RWPE1 (cell line): ENCODE measurements at places on chromosomes 2 and 18.

DNA sequence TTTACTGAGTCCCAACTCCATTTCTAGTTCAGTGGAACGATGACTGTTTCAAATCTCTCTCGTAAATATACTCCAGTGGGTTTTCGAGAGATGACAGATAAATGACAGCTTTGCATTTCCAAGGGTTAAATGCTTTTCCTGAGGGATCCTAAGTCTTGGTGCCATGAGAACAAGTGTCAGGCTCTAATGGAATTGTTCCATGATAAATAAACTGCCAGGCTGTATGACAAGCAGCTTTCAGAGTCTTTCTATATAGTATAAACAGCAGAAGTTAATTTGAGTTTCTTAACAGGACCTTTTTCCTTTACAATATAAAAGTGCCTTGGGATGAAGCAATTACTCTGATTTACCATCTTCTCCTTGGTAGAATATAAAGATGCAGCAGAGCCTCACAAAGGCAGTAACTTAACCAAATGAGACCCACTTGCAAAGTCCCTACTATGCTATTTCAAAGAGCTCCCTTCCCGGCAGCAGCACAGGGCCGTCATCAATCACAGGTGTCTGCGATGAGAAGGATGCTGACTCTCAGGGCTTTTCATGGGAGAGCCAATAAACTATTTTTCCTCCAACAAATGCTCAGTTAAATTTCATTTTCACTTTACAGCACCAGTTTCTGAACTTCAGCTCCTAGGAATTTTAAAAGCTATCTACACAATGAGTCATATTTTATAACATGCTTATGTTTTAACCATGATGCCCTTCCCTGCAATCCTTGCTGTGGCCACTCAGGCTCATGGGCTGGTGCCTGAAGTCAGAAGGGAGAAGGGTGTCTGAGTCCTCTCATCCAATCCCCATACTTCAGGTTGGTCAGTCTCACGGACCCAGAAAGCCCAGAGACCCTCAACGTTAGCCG is 123.8 kb downstream of the AFF3 start:
- no peak for DNase-seq

- DNase-seq, result no peak
Measured at GRCh38 chr2:223994562-223995162, 37.4 kb downstream of the MRPL44 start.

DNA sequence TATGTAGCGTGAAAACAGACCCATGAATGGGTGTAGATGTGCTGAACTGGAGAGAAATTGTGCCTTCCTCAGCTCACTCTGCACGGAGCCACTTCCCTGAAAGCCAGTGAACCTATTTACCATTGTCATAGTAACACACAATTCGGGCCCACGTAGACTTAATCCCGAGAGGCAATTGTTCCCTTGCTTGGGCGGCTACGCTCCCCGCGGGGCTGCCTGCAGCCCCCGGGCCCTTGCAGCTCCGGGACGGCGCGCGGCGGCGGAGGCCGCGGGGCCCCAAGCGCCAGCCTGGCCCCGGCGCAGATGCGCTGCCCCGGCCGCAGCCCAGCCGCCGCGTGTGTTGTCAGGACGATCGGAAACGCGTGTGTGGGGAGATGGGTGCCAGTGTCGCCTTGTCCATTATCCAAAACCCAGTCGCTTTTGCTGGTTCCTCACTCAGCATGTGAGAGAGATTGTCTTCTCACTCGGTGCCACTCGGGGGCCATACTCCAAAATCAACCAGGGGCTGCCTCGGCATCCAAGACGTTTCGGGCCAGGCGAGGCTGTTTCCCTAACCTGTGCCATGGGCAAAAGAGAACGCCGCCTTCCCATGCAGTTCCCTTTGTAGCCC is 17.9 kb upstream of the LRRTM1 start:
- DNase-seq, result no peak

GRCh38 chr18:12291690-12292089 is 16.4 kb upstream of the TUBB6 start:
- no peak for DNase-seq

GRCh38 chr2:25996844-25997243 is 14.5 kb upstream of the KIF3C start:
- DNase-seq, result no peak

DNA sequence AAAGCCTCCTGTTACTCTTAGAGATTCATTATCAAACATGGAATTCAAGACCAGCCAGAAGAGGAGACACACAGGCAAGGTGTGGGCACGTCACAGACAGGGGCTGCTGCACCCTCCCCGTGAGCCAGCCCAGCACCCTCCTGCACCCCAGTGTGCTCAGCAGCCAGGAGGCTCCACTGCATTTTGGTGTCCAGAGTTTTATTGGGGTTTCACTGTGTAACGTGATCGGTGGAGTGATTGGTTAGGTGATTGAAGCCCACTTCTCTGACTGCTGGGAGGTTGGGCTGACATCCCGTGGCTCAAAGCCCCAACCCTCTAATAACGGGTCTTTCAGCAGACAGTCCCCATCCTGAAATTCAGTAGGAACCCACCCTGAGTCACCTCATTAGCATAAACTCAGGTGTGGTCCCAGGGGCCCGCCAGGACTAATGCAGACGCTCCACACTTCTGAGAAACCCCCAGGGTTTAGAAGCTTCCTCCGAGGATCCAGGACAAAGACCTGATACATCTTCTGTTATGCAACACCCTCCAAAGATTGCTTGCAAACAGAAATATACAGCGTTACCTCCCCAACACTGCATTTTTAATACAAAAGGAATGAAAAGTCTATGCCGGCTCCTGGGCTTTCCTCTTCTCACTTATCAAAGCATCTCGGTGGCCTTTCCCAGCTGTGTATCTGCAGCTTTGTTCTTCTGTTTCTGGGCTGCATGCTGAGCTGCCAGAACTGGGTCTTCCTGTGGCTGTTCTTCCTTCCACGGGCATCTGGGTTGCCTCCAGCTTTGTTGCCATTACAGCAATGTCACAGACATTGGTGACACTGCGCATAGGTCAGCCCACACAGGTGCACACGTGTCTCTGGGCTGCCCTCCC is 43.7 kb upstream of the SNED1 start:
- DNase-seq, result no peak

DNA sequence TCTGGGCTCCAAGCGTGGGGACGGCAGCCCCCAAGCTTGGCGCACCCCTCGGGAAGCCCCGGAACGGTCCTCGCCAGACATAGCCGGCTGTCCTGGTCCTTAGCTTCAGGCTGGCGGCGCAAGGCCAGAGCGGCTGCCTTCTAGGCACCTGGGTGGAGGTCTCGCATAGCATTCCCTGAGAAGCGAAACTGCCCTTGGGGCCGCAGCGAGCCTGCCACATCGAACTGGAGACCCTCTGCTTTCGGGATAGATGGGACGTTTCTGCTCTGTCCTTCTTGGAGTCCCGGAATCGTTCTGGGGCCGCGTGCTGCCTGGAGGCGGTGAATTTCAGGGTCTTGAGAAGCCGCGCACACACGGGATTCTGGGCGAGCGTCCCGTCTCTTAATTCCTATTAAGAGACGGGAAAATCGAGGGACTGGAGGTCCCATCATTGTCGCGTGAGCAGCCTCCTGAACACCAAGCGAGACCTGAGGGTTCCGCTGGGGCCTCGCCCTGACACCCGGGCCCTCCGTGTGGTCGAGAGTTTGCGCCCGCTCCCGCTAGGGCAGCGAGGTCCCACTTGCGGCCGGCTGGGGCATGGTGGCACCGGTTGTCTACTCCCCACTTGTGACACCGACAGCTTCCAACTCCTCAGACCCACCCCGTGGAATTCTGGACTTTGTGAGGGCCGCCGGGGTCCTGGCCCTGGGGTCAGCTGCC is 9.7 kb upstream of the EN1 start:
- DNase-seq, result no peak

GRCh38 chr18:36843199-36843598 is 14.3 kb downstream of the KIAA1328 start:
- no peak for DNase-seq

- DNase-seq, result no peak
Measured at GRCh38 chr2:56812432-56812831, 628.6 kb downstream of the CCDC85A start.

GRCh38 chr2:164589522-164589921 is 31.8 kb downstream of the GRB14 start:
- no peak for DNase-seq

GRCh38 chr18:2402084-2402483 is 169.2 kb downstream of the METTL4 start:
- no peak for DNase-seq

- no peak for DNase-seq
Measured at GRCh38 chr2:85377083-85377482, 22.5 kb downstream of the ELMOD3 start.

- no peak for DNase-seq
Measured at GRCh38 chr18:31252522-31252921, 65.4 kb upstream of the DSG1 start.

- DNase-seq, result no peak
Measured at GRCh38 chr2:38407111-38407682, 30.1 kb upstream of the ATL2 start.

- no peak for DNase-seq
Measured at GRCh38 chr18:13623348-13623747, 103.0 kb downstream of the FAM210A start.
